ENCODE measurements at places on chromosomes 1 and 21.

- H3K4me1 ChIP-seq, result no peaks in the 10 kb centered on the region
- H3K36me3 ChIP-seq, result no peaks in the 10 kb centered on the region
- DNase-seq, result no peak
- H3K27ac ChIP-seq, result no peak overlapping the region
- H3K27me3 ChIP-seq, result no peaks in the 10 kb centered on the region
These were observed 30.8 kb downstream of the PODN start for GRCh38 chr1:53092659-53093450.

- no peak overlapping the region for H3K27ac ChIP-seq
- no peaks in the 10 kb centered on the region for H3K36me3 ChIP-seq
- H3K4me1 ChIP-seq, result peaks cover 3% of the 10 kb centered on the region
- H3K4me3 ChIP-seq, result no peak overlapping the region
These were observed 52.1 kb downstream of the GPR161 start for GRCh38 chr1:168084396-168085231.

GRCh38 chr1:102435483-102435882 lies 438.8 kb upstream of the OLFM3 start:
- no peak overlapping the region for H3K4me3 ChIP-seq
- no peaks in the 10 kb centered on the region for H3K36me3 ChIP-seq
- H3K27me3 ChIP-seq, result no peaks in the 10 kb centered on the region

GRCh38 chr1:22508329-22508728 lies 55.0 kb upstream of the EPHA8 start:
- no peak for DNase-seq
- H3K36me3 ChIP-seq, result peaks cover 7% of the 10 kb centered on the region
- H3K4me3 ChIP-seq, result no peak overlapping the region
- H3K27me3 ChIP-seq, result no peaks in the 10 kb centered on the region
- H3K4me1 ChIP-seq, result no peaks in the 10 kb centered on the region

- DNase-seq, result peak; percentile 43
- H3K27me3 ChIP-seq, result no peaks in the 10 kb centered on the region
- peaks cover 40% of the 10 kb centered on the region for H3K36me3 ChIP-seq
- H3K4me1 ChIP-seq, result peaks cover 77% of the 10 kb centered on the region
These were observed 8.7 kb downstream of the CAPZB start for GRCh38 chr1:19476450-19477190.

All from activated naive CD8-positive, alpha-beta T cell treated with anti-CD3 and anti-CD28 coated beads for 36 hours (primary cell).